ENCODE measurements at places on chromosomes 3 and 15.

DNA sequence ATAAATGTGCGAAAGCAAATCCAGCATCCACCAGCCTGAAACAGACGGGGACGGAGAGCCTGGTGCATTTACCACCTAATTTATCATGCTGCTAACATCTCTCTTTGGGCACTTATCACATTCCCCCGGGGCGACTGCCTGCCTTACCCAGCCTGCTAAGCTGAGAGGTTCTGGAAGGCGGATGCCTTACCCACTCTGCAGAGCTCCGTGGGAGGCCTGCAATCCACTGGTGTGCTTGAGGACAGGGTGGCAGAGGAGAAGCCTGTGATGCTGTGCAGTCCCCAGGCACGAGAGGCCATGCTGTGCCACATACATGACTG lies 25.5 kb downstream of the MGLL start:
- no peak for DNase-seq

DNA sequence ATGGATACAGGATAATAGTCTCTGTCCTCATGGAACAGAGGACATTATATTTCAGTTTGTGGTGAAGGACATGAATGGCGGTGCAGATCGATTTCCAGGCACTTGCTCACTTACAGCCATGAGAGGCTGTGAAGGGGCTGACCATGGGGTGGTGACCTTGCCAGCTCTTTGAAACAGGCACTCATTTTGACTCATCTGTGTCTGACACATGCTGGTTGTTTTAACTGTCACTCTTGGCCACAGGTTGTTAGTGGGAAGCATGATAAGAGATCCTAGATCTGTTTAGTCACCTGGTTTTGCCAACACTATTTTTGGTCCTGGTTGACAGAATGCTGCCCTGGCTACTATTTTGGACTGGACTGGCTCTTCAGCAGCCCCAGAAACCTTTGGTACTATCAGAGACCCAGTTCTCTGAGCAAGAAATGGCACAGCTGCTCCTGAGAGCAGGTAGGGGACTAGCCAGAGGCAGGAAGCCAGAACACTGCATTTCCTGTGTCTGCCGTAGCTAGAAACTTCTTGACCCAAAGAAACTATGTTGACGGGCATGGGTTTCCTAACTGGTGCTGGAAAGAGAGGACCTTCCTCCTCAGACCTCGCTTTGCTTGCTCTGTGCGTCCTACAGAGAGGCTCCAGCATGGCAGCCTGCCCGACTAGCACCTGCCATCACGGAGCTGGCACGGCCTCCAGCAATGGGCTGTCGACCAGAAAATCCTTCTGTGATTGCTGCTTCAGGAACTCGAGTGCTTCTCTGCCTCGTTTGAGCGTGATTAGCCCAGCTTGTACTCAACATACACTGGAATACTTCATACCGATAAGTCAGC lies 6.3 kb downstream of the PXYLP1 start:
- no peak for DNase-seq

- no peak for DNase-seq
These were observed 730.7 kb downstream of the SQOR start for GRCh38 chr15:46365572-46365971.

GRCh38 chr3:153679714-153680113 lies 441.5 kb upstream of the ARHGEF26 start:
- no peak for DNase-seq

- DNase-seq = no peak
These were observed 155.2 kb downstream of the NSMCE3 start for GRCh38 chr15:29114221-29115092.

GRCh38 chr15:57340682-57341259 lies 35.5 kb upstream of the CGNL1 start:
- DNase-seq = peak; percentile 9

DNA sequence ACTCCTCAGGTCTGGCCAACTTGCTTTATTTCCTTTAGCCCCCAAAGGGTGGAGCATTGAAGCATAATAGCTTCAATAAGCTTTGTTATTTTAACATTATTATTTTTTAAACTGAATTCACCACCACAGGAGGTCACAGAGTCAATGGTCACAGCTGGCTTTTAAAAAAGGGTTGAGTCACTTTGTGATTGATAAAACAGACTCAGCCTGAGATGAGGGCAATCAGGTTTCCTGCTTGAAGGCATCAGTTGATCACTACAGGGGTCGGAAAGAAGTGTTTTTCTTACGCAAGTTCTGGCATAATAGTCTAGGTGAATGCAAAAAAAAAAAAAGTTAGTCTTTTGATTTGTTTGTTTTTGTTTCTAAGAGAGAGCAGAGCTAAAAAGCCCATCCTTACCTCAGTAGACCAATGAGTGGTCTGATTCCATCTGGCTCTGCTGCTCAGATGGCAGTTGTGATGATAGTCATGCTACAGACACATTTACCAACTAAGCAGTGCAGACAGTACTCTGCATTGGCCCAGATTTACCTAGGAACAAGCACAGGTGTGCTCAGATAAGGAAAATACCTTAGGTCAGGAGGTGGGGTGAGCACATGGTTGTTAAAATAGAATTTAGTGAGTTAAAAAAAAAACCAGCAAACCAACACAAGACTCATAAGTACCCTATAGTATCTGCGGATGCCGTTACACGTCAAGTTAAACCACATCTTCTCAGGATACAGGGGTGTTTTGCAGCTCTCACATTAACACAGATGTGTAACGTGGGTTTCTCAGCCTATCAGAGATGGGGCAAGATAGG lies 22.6 kb downstream of the ZNF80 start:
- peak; percentile 31 for DNase-seq

DNA sequence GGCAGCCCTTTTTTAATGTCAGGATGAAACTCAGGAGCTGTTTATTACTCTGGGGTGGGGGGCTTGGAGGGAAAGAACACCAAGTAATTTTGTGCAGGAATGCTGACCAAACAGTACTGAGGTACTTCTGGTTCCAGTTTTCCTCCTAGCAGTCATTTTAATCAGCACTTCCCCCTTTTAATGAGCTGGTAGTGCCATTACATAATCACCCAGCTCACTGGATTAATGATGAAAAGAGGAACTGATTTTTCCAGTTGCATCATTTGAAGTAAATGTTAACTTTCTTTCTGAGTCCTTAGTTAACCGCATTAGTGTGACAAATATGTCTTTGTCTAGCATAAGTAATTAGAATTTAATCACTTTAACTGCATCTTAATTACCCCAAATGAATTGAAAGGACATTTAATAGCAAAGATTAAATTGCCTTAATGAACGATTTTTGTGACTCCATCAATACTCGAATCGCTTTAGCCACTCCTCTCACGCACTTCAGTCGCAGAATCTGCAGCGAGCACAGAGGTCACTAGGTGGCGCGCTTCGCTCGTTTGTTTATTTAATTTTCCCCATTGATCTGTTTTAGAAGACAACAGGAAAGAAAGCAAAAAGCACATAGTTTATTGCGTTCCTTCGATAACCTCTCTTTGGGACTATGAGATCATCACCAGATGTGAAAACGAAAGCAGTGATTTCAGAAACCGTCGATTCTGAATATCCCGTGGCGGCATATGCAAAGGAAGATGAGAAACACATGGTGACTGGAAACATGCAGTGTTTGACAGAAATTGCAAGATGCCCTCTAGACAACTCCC lies 9.8 kb downstream of the ONECUT1 start:
- DNase-seq = peak; percentile 70

DNA sequence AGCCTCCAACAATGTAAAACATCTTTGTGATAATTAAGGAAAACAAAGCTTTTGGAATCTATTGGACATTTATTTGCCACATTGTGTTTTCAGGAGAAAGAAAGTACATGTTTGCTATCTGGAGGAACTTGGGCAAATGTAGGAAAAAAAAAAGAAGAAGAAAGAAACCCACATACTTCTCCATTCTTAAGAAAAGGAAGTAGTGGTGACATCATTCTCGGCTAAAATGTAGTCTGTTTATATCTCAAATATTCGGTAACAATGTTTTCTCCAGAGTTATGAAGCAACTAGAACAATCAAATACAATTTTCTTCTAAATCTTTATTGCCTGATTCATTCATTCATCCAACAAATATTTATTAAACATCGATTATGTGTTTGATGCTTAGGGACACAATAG lies 2.3 kb upstream of the TGFBR2 start:
- no peak for DNase-seq

GRCh38 chr15:86506401-86506800 lies 426.7 kb downstream of the AGBL1 start:
- no peak for DNase-seq

- DNase-seq = no peak
These were observed 31.3 kb downstream of the TIMP4 start for GRCh38 chr3:12127391-12127790.

- DNase-seq = no peak
These were observed 174.7 kb upstream of the IL12A start for GRCh38 chr3:159813822-159814531.

GRCh38 chr3:111961461-111962164 lies 17.2 kb upstream of the ABHD10 start:
- no peak for DNase-seq

- no peak for DNase-seq
These were observed 138.3 kb upstream of the ABHD17C start for GRCh38 chr15:80556694-80557367.

DNA sequence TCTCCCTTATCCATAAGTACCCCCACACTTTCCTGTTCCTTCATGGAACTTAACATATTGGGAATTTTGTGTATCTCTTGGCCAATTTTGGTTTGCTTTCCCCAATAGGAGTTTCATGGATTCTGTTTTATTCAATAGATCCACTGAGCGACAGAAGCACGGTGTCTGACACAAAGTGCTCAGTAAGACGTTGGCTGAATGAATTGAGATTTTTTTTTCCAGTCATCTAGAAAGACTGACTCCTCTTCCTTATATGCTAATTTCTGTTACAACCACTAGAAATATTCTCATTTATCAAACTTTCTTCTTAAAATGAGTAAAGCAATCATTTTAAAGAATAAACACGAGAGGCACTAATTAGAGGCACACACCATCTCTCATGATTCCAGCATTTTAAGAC lies 48.1 kb downstream of the UBP1 start:
- no peak for DNase-seq

DNA sequence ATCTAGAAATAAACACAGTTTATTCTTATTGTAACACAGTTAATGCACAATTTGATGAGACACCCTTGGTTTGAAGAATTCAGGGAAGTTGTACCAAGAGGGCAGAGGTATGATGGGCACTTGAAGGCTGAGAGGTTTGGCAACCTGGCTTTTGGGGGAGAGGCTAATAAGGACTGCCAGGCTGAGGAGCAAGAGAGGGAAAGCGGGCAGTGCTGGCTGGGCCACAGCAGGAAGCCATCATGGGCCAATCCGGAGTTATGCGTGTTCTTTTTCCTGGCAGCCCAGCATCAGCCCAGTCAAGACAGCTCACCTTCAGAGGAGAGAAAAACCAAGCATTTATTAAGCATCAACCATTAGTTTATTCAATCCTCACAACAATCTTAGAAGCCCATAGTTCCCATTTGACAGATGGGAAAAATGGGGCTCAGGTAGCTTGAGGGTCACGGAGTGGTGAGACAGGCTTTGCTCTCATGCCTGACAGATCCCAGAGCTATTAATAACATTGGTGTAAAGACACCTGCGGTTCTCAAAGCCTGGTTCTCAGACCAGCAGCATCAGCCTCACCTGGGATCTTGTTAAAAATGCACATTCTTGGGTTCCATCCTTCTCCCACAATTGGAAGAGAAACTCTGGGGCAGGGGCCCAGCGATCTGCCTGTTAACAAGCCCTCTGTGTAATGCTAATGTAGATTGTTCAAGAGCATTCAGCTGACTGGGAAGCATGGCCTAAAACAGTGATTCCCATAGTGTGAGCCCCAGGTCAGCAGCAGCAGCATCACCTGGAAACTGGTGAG lies 183.7 kb downstream of the NTRK3 start:
- DNase-seq = no peak
